ENCODE measurements at places on chromosomes 3 and 15.

- DNase-seq: no peak
These were observed at the start of gene B3GNT5 for GRCh38 chr3:183252973-183253527. TSS of gene B3GNT5 (plus strand) at chr3:183253253. CDS start at chr3:183269799, 16,546 bp downstream.

GRCh38 chr3:124121379-124122312 is 129.7 kb upstream of the ROPN1 start:
- no peak for DNase-seq

DNA sequence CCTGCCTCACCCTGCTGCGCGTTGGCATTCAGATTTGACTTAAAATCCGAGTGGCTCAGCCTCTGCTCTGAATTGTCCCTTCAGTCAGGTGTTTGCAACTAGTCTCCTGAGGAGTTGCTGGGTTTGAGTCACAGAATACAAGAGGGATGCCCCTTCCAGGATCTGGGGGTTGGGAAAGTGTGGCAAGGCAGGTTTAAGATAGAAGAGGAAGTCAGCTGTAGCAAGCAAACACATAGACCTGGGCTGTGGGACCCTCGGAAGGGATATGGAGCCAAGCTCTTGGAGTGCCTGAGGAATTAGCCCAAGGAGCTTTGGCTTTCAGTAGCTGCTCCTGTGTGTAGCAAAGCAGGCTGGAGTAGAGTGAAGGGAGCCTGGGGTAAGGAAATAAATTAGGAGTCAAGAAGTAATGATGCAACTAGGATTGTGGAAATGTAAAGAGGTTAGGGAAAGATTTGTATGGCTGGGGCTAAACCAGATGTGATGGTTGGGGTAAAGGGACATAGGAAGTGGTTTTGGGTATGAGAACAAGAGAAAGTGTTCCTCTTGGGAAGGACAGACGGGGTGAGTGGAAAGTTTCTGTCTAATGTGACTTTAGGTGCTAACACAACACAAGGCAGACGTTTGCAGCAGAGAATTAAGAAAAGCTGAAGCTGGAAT is 41.2 kb downstream of the RAB7A start:
- no peak for DNase-seq

GRCh38 chr3:128559486-128560225 is 66.7 kb upstream of the GATA2 start:
- DNase-seq: no peak

DNA sequence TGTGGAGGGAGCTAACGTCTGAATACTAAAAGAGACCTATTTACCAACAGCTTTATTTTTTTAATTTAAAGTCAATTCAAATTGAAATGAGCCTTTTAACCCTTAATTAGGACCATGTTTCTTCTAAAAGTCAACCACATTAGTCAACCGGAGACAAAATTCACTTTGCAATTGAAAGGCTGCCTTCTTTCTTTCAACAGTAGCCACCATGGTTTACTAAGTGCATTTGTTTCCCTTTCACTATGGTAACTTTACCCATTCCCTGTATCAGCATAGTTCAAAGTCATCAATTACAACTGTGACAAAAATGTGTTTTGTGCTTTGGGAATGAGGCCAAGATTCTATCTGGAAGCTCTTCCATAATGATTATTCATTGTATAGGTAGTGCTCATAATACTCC is 225.4 kb downstream of the EPHA3 start:
- DNase-seq: no peak

- DNase-seq: no peak
These were observed 35.0 kb downstream of the SEC22C start for GRCh38 chr3:42546691-42547213.

- DNase-seq: no peak
These were observed 312.5 kb downstream of the NTRK3 start for GRCh38 chr15:87944050-87944449.

DNA sequence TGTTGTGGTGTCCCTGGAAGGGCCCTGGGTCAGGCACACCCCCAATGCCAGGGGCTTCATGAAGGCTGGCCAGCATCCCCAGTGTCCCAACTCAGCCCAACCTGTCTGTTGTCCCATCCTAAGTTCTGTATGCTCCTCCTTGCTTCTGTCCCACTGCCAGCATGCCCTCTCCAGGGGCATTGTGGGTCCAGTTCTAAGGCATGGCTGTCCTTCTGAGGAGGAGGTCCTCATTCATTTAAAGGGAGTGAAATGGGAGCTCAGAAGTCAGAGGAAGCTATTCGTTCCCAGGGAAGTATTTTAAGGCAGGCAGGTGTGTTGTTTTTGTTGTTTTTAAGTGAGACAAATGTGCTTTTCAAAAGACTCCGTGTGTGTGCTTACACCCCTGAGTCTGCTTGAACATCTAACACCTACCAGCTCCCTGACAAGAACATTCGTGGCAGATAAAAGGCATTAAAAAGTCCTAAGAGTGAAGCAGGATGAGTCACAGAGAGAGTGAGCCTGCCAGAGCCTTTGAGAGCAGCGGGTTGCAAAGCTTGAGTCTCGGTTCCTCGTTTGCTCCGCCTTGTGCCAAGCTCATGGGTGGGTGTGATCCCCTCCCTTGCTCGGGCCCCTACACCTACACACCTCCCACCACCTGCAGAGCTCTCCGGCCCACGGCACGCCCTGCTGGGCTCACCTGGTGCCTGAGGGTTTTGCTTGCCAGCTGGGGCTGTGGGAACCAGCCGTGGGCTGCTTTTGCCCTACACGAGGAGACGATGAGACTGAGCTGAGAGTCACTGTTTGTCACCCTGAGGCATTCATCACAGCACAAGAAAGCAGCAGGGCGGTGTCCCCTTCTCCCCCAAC is 183.4 kb upstream of the TOPAZ1 start:
- DNase-seq: no peak

- no peak for DNase-seq
These were observed 901.6 kb downstream of the TUSC7 start for GRCh38 chr3:117611211-117611610.

DNA sequence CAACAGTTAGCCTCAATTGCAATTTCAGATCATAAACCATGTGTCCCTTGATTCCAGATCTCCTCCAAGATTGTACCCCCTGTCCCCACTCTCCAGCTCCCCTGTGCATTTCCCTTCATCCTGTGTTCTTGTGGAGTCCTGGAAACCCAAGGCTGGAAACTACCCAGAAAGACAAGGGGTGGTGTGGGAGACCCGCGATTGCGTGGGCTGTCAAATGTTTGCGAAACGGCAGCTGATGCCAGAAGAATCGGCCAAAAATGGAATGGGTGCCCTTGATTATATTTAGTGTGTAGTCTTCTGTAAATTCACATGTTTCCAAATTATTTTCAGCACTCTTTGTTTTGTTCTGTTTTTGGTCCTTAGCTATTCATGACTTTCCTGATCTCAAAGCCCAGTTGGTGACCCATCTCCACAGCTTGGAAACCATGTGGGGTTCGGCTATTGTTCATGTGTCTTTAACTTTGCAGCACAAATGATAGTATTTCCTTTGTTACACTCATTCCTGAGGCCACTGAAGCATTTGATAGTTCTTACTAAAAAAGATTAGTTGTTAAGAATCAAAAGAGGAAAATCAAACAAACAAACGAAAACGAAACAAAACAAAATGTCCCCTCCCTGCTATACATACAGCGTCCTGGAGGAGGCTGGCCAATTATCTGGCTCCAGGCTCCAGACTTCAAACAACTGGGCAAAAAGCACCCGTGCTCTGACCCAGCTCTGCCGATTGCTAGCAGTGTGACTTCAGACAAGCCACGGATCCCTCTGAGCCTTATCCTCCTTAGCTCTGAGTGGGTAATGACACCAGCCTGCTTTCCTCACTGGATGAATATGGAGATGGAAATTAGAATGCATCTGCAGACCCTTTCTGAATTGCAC is 120.9 kb downstream of the CACNA2D3 start:
- DNase-seq: no peak

DNA sequence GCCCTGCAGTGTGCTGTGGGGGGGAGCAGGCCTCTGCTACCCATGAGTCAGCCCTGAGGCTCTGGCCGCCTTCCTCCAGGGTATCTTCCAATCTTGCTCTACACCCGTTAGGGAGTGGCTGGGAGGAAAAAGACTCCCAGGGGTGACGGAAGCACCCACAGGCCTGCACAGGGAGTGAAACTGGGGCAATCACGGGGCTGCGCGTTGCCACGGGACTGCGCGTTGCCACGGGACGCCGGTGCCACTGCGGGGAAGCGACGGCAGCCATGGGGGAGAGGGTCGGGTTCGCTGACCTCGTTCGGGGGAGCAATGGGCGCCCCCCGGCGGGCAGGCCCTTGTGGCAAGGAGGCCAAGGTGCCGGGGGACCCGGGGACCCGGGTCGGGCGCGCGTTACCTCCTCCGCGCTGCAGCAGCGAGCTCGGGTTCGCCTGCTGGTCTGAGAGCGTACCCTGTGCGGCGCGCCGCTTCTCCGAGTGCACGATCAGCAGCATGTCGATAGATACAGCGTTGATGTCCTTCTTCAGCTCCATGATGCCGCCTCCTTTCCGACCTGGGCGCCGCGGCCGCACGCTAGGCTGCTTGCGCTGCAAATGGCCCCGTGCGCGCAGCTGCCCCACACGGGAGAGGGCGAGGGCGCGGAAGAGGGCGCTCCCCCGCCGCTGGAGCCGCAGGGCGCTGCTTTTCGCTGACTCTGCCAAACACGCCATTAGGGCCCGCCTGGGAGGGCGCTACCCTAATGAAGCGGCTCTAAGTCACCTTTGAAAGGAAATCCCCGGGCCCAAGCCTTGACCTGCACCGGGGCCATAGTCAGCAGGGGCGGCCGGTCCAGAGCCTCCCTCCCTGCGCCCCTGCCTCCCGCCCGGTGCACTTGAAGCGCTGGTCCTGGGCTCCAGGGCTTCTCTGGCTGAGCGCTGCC is at the start of gene KY:
KY (minus strand) TSS at position 592 of the 916 bp plus-strand sequence; CDS start at position 530, 62 bp downstream.
- DNase-seq: no peak

DNA sequence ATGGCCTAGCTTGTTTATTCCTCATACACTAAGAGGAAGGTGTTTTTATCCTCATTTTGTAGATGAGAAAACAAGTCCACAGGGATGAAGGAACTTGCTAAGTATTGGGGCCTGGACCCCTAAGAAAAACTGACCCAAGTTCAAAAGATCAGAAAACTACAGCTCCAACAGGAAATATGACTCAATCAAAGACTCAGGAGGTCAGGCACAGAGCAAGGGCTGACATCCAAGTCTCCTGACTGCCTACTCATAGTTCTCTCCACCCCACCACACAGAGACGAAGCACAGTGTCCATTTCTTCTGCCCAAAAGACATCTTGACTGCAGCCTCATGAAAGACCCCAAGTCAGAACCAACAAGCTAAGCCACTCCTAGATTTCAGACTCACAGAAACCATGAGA is 26.9 kb upstream of the TPM1 start:
- DNase-seq: no peak

- no peak for DNase-seq
These were observed 136.7 kb upstream of the CHRM5 start for GRCh38 chr15:33831646-33832045.

DNA sequence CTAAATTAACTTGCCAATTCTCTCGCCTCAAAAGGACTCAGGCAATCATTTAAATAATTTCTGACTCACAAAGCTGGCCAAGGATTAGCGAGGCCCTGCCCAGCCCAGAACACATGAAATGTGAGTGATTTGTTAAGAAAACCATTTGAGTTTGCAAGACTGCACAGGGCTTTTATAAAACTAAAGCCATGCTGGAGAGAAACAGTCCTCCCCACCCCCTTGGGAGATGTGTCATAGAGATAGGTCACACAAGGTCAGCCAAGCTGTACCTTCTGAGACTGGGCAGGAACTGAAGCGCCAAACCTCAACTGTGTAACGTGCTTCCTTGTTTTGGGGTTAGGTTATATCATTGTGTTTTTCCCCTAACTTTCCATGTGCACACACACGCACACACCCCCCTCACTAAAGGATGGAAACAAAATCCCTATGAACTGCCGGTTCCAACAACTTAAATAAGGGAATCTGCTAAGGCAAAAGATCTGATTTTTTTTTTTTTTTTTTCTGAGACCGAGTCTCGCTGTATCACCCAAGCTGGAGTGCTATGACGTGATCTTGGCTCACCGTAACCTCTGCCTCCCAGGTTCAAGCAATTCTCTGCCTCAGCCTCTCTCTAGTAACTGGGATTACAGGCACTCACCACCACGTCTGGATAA is 8.1 kb downstream of the SPATA12 start:
- peak; percentile 60 for DNase-seq

GRCh38 chr3:30503446-30503845 is 103.0 kb upstream of the TGFBR2 start:
- no peak for DNase-seq

DNA sequence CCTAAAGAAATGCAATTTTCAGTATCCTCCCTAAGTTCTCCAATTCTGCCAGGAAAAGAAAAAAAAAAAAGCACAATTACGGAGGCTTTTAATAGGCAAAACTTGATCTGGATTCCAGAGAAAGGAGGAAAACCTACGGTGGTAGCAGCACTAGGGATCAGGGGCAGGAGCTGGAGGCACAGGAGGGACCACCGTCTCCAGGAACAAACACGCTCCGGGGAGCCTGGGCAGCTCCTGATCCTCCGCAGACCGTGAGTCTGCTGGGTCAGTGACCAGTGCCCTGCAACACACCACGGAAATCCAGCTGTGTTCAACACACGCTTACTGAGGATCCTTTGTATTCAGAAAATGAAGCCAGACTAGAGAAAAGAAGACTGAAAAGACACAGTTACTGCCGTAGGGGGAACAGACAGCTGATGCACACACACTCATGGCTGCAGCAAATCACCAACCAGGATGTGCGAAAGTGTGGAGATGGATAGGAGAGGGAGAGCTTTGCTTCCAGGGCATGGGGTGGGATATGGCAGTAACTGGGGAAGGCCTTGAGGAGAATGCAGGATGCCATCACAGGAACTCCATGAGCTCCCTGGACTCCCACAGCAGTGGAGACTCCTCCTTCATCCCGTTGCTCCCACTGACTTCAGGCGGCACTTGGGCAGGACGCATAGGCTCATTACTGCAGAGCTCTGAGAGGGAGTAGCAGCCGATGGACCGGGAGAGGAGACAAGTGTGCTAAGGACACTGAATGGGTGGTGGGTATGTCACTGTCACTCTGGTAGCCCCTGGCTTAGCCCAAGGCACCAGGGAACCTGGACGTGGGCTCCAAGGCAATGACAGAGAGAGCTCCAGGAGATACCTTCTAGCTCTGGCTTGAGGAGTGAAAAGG is 167.0 kb downstream of the ATP10A start:
- DNase-seq: no peak
